Right renal cortex interstitium (tissue), 3 donors: ENCODE measurements at places on chromosomes 3 and 15. TPM values are rescaled to one million over a fixed set of nuclear protein-coding genes. Genes with fewer than 3 reads are reported as not detected.

The PRSS50 gene
- polyA plus RNA-seq = 1.4 TPM

The ARGFX gene
- not detected for polyA plus RNA-seq

The NCBP2 gene
- polyA plus RNA-seq = 106 TPM

The LRRC49 gene
- 20.3 TPM for polyA plus RNA-seq
